ENCODE measurements at places on chromosomes 4 and X. TPM values are rescaled to one million over a fixed set of nuclear protein-coding genes. Genes with fewer than 3 reads are reported as not detected.

NR3C2 gene
- total RNA-seq, result 2.4 TPM

DNA sequence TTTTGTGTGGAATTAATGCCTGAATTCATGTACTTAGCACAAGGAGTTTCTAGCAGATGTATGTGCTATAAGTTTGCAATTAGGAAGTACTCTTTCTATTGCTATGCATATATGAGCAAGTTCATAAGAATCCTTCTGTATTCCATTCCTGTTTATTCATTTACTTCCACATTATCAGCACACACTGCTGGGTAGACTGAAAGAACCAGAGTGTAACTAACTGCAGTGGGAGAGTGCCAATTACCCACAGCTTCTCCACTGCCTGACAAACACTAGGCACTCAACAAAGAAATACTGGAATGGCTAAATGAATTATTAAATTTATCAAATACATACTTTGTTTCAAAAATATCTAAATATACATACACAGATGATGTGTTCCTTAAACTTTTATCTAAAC, 219.6 kb downstream of the CAMK2D start:
- no peak for DNase-seq

DNA sequence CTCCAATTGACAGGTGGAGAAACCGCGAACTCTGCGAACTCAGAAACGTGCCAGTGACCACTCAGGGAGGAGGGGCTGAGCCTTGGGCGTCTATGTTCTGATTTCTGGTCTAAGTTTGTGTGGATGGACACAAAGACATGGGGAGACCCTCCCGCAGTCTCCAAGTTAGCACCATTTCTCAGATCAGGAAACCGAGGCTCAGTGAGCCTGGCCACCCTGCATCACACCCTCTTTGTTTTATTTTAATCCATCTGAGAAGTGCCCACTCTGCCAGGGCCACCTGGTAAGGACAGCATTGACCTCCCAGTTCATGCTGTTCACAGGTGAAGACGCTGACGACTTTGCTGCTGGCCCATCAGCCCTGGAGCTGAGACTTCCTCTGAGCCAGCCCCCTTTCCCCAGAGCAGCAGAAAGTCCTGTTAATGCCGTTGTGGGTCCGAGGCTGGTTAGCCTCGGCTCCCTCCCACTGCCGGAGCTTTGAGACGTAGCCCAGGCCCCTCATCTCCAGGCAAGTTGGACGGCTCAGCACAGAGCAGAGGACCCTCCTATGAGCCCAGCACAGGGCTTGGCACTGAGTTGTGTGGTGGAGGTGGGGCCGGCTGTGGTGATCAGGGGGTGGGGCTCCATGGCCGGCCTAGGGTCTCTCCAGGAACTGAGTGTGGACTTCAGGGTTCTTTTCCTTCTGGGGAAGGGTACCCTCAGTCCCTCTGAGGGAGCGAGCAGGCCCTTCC, 43.7 kb downstream of the PSAPL1 start:
- DNase-seq, result peak; percentile 49

- no peak for DNase-seq
Observed at GRCh38 chr4:145613566-145614232, 5.5 kb upstream of the MMAA start.

DNA sequence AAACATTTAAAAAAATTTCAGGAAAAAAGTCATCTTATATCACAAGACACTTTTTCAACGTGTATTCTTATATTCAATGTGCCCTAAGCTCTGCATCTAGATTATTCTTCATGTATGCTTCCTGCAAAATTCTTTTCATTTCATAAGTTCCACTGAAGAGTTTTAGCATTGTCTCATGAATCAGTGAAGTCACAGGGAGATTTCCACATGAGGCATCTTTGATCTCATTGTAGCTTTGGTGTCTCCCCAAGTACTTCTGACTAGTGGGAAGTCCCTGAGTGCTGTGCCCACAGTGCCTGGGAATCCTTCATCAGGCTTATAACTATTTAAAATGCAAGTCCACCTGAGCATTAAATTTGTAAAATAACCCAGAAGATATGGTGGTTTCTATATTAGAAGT, 123.8 kb downstream of the MAD2L1 start:
- DNase-seq, result no peak

GRCh38 chr4:76620723-76621468, 185.9 kb downstream of the SHROOM3 start:
- DNase-seq, result no peak
